ENCODE measurements at places on chromosomes 1 and 21. TPM values are rescaled to one million over a fixed set of nuclear protein-coding genes. Genes with fewer than 3 reads are reported as not detected.
A peak's percentile ranks its signal among the peaks of the same experiment; 100 is the strongest.

Gene AHDC1
- total RNA-seq: 2.0 TPM

Gene PLA2G2F
- total RNA-seq: not detected

- DNase-seq: no peak
Measured at GRCh38 chr1:193342811-193343210, 156.4 kb upstream of the B3GALT2 start.

- DNase-seq: no peak
Measured at GRCh38 chr1:205266611-205267305, 39.0 kb downstream of the TMCC2 start.

- no peak for DNase-seq
Measured at GRCh38 chr1:23553231-23554126, 5.8 kb downstream of the ID3 start.

DNA sequence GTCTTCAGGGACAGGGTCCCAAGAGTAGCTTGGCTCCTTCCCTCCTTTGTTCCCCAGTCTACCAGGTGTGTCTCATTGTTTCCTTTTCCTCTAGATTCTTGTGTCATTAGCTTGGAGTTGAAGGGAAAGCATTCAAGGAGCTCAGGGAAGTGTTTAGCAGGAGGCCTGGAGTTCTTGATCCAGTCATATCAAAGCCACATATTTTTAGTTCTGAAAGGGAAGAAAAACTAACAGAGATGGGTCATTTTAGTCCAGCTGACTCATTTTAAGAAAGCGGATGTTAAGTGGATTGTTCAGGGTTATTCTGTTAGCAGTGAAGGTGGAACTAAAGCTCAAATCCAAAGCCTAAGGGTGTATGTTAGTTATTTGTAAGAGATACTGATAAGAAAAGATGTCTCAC lies 721 bp downstream of the C1orf54 start:
- DNase-seq: peak; percentile 61

GRCh38 chr1:19443326-19443725 lies 42.0 kb downstream of the CAPZB start:
- DNase-seq: no peak

DNA sequence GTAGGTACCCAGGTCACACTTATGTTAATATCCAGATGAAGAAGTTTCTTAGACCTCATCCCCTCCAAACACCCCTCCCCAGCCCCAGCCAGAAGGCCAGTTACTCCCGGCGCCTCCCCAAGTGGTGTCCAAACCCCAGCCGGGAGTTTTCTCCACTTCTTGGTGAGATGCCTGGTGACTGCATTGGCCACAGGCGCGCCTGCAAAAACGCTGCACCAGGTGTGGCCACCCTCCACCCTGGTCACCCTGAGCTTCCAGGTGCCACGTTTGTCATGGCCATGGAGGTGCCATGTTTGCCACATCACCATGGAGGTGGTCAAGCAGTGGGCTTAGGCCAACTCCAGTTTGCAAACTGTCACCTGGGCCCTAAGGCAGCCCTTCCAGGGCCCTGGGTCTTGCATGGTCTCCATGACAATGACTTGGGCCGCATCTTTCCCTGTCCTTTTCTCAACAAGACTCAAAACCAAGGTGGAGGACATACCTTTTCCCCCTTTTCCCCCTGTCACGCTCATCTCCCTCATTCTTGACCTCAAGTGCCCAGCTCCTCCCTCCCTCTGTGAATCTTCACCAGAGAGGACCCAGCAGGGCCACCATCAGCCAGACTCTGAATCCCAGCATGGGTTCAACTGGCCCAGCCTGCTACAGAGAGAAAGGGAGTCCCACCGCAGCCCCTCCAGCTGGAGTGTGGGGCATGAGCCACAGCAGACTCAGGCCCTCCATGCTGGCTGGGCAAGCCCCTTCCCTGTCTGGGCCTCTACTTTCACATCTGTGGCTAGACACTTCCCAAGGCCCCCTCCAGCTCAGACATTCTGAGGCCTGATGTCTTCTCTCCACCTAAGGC lies 125.9 kb upstream of the ZBTB40 start:
- no peak for DNase-seq

DNA sequence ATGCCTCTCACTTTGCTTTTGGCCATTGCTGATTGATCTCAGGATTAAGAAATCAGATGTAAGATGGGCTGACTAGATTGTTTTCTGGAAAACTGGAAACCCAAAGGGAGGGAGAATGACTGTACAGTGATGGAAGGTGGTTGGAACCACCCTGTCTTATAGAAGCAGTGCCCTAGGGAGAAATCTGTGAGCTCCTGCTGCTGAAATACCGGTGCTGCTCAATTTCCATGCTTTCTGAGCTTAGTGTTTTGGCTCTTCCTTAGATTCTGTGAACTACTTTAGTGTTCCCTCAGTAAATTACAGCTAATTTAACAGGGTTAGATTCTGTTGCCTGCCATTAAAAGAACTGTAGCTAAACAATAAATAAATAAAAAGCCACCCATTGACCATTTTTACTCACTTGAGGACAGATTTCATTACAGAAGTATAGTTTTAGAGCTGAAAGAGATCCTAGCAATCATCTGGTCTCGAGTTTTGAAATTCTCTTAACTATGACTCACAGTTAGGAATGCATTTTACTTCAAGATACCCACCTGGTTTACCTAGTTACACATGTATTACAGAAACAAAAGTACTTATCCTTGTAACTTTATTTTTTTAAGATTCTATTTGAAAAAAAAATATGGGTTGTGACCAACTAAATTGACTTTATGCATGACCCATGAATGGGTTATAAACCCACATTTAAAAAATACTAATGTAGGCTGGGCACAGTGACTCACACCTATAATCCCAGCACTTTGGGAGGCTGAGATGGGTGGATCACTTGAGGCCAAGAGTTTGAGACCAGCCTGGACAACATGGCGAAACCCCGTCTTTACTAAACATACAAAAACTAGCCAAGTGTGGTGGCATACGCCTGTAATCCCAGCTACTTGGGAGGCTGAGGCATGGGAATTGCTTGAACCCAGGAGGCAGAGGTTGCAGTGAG lies 33.2 kb downstream of the CAMSAP2 start:
- DNase-seq: no peak

- DNase-seq: peak; percentile 79
Measured at GRCh38 chr1:161726473-161727255, 5.3 kb downstream of the FCRLB start.

DNA sequence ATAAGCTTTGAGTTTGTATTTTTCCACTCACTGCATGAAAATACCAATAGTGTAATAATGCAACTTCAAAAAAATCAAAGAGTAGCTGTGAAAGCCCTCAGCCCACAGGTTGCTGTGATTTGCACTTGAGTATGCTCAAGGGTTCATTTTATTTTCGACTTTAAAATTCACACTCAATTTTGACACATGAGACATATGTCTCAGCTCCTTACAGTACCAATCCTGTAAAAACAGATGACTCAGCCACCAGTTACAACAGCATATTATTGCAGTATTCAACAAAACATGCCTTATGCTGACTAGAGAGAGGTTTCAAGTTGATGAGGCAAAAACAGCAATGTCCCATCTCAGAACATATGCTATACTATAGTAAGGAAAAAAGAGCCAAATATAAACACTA lies 66.1 kb downstream of the CYYR1 start:
- DNase-seq: peak; percentile 7

GRCh38 chr1:53546409-53547155 lies 87.4 kb downstream of the DMRTB1 start:
- no peak for DNase-seq

Gene OR2W3
- 0.54 TPM for total RNA-seq

Gene KRTAP21-2
- not detected for total RNA-seq

- no peak for DNase-seq
Measured at GRCh38 chr1:154959426-154959780, 2.2 kb downstream of the PYGO2 start.

DNA sequence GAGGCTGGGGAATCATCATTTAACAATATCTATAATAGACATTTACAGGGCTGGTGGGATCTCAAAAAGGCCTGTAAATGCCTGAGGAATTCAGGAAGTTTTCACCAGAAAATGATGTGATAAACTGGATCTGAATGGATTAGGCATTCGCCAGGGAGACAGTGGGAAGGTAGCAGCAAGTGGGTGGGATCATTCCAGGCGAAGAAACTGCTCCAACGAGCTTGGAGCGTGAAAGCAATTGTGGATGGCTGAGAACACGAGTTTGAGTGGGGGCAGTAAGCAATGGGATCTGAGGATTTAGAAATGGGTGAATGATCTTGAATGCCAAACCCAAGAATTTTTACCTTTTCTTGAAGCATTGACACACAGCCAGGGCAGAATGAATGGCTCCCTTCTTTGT lies 8.9 kb upstream of the NDUFS5 start:
- no peak for DNase-seq

DNA sequence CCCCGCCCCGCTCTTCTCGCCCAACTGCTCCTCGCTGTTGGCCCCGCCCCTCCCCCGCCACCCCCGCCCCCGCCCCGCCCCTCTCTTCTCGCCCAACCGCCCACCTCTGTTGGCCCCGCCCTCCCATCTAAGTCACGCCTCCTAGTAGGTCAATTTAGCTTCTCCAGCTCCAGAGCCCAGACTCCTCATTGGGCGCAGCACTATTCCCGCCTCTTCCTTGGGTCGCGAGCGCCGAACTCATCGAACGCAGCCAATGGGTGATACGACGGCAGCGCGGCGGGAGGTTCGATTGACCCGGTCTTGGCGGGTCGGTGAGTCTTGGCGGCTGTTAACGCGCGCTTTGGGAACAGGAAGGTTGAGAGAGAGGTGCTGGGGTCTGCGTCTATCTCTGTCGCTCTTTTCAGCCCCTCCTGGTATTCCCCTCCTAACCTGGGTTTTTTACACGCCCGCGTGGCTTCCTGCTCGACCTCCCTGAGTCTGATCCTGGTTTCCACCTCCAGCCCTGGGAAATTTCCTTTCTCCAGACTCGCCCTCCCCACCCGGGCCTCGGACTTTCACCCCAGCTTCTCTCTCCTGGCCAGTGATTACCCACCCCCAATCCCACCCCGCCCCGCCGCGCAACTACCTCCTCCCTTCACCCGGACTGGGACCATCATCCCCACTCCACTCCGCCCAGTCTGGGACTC lies at the start of gene RAD54L:
Gene RAD54L (plus strand): TSS at position 328 of the 686 bp plus-strand sequence. CDS start 643 bp downstream, outside the sequence.
- DNase-seq: peak; percentile 99

GRCh38 chr1:163213626-163214025 lies 10.9 kb upstream of the RGS5 start:
- no peak for DNase-seq

DNA sequence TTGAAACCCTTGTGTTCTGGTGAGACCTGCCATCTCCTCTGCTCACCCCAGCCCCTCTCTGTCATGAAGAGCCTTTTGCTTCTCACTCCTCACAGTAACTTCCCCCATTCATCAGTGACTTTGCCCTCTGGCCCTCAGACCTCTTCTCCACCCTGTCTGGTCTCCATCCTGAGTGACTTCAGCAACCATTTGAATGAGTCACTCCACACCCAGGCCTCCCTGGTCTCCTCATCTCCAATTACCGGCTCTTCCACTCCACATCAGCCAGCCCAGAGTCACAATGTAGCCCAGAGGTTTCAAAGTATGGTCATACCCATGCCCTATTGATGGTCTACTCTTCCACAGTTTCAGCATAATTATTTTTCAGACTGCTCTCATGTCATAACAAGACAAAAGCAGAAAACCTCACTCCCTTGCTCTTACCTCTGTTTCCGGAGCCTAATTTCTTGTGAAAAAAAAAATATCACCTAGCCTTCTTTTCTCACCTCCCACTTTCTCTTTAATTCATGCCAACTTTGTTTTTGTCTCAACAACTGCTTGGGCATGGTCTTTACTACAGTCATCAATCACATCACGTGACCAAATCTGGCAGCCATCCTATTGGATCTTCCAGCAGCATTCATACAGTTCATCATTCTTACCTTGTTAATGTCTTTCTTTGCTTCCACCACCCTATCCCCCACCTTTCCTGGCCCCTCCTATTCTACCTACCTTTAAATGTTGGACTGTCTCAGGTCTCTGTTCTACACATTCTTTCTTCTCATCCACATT lies 35.6 kb upstream of the NEK7 start:
- peak; percentile 92 for DNase-seq

DNA sequence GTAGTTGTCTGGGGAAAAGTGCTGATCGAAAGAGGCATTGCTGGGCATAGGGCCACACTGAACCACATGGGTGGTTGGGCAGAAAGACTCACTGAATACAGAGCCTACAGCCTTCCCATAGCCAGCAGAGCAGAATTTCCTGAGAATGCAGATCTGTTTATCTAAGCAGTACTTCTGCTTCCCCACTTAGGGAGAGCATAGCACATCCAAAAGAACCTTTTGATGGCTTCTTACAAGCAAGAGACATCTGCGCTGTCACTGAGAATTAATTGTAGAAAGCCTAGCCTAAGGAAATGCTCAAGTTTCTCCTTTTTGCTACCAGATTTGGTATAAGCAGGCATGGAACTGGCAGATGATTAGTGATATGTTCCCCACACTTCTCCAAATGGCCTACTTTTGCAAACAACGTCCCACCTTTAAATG lies 13.0 kb upstream of the KLHDC8A start:
- DNase-seq: peak; percentile 29

Gene THEM5
- total RNA-seq: not detected

GRCh38 chr1:53367503-53368313 lies 39.8 kb upstream of the LRP8 start:
- no peak for DNase-seq

Gene HEYL
- not detected for total RNA-seq

Gene GSTM1
- not detected for total RNA-seq

DNA sequence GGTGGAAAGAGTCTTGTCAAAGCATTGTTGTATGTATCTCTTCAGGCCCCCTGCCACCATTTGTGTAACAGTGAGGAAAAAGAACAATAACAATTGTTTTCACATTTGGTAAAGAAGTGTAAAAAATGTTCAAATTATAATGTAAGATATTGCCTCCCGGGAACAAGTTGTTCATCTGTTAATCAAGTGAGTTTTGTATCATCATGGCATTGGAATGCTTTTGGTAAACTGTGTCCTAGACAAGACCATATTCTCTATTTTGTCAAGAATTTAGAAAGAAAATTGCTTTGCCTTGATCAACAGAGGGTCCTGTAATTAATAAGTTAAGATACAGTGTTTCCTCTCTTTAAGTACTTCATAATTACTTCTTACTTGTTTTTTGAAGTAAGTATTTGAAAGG lies 692.0 kb upstream of the NR5A2 start:
- peak; percentile 25 for DNase-seq

- DNase-seq: no peak
Measured at GRCh38 chr1:39525366-39526165, 34.1 kb downstream of the BMP8A start.

DNA sequence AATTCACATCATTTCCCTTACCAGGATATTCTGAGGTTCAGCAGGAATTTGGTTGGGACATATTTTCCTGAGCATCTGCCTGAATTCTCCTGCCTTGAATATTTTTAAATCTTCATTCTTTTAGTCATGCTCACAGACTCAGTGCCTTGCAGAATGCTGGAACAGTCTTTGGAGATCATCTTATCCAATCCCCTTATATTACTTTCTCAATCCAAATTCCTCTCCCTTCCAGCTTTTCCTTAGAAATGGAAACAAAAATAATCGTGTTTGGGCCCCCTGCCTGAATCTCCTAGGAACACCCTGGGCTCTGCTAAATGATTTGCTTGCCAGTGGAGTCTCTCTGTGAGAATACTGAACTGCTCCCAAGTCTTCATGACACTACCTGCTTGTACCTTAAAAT lies 38.4 kb downstream of the LHX8 start:
- DNase-seq: no peak

Gene SPATA6
- 2.2 TPM for total RNA-seq

Gene SELL
- total RNA-seq: not detected

Gene MMEL1
- total RNA-seq: under 0.01 TPM

Measured in IMR-90 (cell line).